ENCODE measurements at places on chromosomes 2 and 18.

DNA sequence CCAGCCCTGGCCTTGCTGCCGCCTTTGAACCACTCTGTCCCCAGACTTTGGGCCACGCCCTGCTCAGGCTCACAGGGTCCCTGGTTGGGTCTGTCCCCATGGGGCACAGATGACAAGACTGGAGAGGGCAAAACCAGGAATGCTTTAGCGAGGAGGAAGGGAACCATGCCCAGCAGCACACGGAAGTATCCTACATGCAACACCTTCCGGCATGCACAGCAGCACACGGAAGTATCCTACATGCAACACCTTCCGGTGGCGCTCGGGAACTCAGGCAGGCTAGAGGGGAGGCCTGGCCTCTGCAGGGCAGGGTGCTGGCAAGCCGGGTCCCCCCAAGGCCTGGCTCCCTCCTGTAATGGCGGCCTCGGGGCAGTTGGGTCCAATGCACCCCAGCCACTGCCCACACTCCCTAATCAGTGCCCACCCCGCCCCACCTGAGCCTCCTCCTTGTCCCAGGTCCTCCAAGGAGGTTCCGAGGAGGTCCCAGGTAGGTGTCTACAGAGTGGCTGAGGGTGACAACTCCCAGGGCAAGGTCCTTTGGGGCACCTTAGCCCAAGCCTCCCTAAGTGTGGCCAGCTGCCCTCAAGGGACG, 33.6 kb upstream of the SNED1 start:
- no peak for DNase-seq

DNA sequence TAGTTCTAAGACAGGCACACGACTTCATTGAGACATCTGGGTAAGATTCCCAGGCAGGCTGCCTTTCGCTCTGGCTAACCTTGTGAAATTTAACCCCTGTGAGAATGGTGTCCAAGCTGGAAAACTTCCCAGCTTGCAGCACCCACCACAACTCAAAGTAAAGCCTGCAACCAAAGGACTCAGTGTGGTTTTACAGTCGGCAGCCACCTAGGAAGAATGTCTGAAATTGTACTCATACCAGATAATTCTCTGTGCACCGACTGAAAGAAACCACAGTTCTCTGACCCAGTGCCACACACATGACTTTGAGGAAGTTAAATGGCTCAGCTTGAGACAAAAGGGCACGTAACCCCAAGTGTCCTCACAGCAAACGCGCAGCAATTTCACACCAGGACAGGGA, 125.7 kb downstream of the RBMS1 start:
- no peak for DNase-seq

DNA sequence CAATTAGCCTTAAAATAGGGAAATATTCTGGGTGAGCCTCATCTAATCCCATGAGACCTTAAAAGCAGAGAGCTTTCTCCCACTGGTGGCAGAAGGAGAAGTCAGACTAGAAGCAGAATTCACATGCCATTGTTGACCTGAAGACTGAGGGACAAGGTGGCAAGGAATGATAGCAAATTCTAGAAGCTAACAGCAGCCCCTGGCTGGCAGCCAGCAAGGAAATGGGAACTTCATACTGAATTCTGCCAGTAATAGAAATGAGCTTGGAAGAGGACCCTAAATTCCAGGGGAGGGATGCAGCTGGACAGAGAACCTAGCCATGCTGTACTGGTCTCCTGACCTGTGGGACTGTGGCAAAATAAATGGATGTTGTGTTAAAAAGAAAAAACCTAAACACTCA, 19.5 kb downstream of the B3GNT7 start:
- DNase-seq = no peak

DNA sequence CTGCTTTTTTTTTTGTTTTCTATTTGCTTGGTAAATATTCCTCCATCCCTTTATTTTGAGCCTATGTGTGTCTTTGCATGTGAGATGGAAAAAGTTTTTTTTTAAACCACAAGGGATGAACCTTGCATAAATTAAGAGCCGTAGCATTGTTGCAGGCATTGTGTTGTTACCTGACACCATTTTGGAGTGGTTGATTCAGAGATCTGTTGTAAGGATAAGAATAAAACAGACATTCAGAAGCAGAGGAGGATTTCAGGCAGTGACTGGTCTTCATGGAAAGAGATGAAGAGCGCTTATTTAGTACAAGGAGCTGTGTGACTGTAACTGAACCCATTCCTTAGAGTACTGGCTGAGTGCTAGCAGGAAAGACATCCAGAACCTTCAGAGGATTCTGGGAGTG, 101.2 kb downstream of the LTBP1 start:
- peak; percentile 27 for DNase-seq

DNA sequence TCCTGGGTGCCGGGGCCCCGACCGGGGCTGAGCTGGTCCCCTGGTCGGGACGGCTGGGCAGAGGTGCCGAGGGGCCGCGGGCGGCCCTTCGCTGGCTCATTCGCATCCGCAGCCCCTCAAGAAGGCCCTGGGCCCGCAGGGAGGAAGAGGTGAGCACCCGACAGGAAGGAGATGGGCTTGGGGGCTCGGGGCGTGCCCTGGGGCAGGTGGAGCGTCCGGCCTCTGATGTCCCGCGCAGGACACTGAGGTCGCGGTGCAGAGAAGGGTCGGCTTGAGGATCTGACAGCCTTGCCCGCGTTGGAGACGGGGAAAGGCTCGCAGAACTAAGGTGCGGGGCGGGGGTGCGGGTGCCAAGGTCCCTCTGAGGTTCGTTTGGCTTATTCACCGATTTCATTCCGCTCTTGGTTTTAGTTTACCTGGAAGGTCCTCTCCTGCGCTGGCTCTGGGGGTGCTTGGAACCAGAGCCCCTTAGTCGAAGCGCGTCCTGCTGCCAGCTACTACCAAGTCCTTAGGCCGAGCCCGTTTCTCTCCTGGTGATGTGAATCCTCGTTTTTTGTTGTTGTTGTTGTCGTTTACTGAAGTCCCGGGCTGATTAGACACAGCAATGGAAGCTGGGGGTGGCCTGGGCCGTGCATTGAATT, 18.9 kb upstream of the CD8A start:
- no peak for DNase-seq

DNA sequence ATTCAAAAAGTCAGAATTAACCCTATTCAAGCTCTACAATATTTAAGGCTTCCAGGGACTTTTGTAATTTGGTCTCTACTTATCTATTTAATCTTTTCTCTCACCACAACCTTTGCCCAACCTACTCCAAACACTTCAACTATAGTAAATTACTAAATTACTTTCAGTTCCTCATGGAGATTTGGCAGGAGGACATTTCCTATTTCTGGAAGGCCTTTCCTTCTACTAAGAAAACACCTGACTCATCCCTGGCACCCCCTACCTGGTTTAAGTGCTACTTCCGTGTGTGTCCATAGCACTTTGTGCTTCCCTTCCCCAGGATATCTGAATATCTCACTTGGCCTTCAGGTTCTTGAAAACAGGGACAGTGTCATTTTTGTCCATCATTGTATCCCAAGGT, 96.3 kb downstream of the UPP2 start:
- no peak for DNase-seq

DNA sequence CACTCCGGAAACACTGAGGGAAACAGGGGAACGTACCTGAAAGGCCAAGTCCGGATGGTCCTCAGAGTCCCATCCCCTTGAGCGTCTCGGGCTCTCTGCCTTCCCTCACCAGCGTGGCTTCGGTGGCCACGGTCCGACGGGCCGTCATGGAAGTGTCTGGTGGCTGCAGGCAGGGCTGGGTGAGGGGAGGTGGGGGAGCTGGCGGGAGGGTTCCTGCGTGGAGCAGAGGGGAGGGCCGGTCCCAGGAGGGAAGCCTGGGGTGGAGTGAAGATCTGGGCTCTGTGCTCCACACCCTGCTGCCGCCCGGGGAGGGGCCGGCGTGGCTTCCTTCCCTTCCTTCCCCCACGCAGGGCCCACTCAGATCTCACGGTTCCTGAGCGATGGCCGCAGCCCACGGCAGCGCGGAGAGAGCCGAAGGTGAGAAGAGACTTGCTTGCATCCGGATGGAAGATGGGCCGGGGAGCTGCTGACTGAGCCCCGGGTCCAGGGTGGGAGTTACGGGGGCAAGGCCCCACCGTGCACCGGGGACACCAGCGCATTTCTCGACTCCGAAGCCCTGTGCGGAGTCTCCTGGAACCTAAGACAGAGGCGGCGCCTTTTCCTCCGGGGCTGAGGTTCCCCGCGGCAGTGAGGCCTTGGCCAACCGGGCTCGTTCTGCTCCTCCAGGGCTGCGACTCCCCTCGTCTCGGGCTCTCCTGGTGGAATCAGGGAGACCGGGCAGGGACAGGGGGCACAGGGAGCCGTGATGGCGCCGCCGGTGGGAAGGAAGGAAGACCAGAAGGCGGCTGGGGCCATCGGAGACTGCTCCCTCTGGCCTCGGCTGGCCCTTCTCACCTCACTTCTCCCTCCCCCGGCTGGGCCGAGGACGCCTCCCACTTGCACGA, 49.1 kb downstream of the KCNF1 start:
- no peak for DNase-seq

DNA sequence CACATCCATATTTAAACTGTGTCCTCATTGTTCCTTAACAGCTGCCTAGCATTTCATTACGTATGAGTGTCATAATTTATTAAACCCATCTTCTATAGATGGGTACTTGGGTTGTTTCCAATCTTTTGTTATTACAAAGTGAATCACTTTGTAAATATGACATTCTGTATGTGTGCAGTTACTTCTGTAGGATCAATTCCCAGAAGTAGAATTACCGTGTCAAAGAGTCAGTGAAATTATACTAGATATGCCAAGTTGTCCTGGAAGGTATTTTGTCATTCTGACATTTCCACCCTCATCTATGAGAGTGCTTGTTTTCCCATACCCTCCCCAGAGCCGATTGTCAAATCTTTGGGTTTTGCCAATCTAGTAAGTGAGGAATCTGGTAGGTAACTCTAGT, 194.5 kb upstream of the APCDD1 start:
- DNase-seq = no peak

GRCh38 chr2:108893277-108893676, 95.7 kb downstream of the EDAR start:
- DNase-seq = no peak

DNA sequence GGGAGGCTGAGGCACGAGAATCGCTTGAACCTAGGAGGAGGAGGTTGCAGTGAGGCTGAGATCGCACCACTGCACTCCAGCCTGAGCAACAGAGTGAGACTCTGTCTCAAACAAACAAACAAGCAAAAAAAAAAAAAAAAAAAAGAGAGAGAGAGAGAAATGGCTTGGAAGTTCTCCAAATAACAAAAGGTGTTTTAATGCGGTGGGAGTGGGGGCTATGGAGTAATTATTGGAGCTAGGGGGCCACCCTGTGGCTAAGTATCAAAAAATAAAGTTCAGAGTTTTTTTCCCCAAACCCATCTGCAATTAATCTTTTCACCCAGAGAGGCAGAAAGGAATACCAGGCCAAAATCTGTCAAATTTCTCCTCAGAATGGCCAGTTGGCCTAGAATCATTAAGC, 23.0 kb upstream of the CEP68 start:
- peak; percentile 13 for DNase-seq

GRCh38 chr2:180679693-180680092, 300.7 kb upstream of the UBE2E3 start:
- no peak for DNase-seq

GRCh38 chr2:203763241-203763937, 57.0 kb downstream of the CD28 start:
- no peak for DNase-seq

- DNase-seq = no peak
Measured at GRCh38 chr2:205768815-205769494, 86.7 kb downstream of the NRP2 start.

DNA sequence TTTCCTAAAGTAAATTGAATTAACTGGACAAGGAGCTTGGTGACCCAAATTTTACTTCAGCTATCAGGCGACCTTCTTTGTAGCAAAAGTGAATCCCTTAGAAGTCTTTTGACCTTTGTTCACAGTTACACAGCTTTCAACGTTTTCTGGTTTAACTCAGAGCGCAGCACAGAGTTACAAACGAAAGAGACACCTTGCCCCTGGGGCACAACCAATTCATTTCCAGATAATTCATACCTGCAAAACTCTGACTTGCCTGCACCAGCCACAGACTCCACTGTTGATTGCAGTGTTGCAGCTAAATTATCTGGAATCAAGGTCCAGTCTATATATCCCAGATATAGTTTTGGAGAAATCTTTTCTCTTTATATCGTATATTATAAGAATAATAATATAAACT, 358.6 kb upstream of the VWC2L start:
- DNase-seq = no peak

GRCh38 chr2:216683846-216684245, 11.5 kb downstream of the IGFBP5 start:
- no peak for DNase-seq

DNA sequence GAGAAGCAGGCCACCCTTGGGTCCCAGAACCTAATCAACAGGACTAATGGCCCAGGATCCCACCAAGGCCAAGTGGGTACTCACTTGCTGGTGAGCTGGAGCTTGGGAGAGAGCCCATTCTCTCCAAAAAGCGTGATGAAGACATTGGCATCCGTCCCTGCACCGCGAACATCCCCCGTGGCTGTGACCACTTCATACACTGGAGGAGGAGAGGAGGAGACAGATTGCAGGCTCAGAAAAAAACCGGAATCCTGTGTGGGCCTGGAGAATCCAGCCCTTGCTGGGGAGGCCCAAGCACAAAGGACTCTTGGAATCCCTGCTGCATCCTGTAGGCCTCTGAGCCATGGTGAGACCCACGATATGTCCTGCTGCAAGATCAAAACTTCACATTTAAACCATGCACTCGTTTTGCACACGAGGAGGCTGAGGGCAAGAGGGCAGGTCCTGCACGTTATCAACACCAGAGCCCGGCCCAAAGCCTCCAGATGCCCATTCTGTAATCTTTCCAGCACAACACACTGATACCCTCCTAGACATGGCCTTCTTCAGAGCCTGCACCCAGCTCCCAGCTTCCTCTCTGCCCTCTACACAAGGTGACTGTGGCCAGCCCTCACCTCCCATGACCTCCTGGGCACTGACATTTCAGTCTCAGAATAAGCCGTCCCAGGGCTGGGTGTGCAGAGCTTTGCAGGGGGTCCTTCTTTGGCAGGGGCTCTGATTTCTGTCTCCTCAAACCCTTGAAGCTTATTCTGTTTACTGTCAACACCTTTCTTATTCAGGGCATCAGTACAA, 7.8 kb downstream of the LOXHD1 start:
- no peak for DNase-seq

DNA sequence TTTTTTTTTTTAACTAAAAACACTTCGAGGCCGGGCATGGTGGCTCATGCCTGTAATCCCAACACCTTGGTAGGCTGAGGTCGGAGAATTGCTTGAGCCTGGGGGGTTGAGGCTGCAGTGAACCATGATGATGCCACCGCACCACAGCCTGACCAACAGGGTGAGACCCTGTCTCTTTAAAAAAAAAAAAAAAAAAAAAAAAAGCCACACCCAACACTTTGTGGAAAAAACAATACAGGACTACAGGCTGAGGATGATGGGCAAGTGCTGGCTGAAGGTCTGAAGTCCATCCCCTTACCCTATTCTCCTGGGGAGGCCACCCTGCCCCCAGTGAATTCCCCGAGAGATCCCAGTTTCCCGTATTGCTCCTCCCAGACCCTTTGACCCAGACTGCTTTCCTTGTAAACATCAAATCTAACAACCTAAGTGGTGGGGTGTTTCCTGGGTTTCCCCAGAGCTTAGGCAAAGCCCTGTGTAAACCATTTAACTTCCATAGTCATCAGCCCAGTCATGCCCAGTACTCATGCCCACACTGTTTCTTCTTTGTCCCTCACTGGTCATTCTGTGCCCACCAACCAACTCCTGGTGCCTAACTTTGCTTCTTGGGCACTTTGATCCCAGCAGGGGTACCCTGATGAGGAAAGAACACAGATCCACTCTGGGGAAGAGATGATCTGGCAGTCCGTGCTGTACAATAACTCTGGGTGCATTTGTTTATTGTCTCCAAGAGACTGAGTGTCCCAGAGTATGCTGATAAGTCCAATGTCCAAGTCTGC, 5.8 kb upstream of the TMEM37 start:
- no peak for DNase-seq
